ENCODE measurements at places on chromosomes 16 and 17. TPM values are rescaled to one million over a fixed set of nuclear protein-coding genes. Genes with fewer than 3 reads are reported as not detected.
A peak's percentile ranks its signal among the peaks of the same experiment; 100 is the strongest.

Gene KRTAP2-3
- total RNA-seq, result not detected

Gene CDK10
- total RNA-seq, result 77.0 TPM

Gene TP53TG3
- total RNA-seq, result not detected

Gene DHX40
- total RNA-seq, result 23.3 TPM

Gene NGFR
- total RNA-seq, result not detected

Gene TVP23A
- not detected for total RNA-seq

Gene PER1
- 55.7 TPM for total RNA-seq

DNA sequence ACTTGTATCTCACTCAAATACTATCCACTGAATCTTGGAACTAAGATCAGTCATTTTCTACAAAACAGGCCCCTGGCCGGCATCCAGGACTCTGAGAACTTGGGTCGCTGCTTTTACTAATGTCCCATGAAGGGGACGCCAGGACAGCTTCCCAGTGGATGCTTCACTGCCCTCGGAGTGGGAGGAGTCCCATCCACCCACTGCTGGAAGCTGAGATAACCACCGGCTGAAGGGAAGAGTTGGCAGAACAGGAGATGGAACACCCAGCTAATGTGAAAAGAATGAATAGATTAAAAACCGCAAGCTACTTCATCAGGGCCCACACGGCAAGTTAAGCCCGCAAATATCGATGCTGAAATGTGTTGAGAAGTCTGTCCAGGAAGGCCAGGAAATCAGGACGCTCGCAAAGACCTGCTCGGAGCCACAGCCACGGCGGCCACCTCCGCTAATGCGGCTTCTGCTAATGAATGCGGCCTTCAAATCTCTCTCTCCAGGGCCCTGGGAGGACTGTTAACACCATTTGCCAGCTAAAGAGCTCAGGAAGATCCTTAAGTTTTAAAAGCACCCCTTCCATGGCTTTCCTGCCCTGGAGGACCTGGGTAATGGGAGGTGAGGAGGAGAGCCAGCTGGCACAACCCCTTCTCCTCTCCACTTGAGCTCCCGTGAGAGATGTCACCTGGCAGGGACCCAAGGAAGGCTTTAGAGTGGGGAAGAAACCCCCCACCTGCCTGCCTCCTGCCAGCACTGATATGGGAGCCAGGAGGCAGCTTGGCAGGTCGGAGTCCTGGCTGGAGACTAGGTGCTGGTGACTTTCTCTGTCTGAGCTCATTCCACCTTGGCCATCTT lies 226.6 kb upstream of the RPL38 start:
- H3K4me1 ChIP-seq, result no peaks in the 10 kb centered on the region
- no peak overlapping the region for H3K27ac ChIP-seq
- no peak for DNase-seq
- no peak overlapping the region for H3K4me3 ChIP-seq
- peaks cover 5% of the 10 kb centered on the region for H3K27me3 ChIP-seq

DNA sequence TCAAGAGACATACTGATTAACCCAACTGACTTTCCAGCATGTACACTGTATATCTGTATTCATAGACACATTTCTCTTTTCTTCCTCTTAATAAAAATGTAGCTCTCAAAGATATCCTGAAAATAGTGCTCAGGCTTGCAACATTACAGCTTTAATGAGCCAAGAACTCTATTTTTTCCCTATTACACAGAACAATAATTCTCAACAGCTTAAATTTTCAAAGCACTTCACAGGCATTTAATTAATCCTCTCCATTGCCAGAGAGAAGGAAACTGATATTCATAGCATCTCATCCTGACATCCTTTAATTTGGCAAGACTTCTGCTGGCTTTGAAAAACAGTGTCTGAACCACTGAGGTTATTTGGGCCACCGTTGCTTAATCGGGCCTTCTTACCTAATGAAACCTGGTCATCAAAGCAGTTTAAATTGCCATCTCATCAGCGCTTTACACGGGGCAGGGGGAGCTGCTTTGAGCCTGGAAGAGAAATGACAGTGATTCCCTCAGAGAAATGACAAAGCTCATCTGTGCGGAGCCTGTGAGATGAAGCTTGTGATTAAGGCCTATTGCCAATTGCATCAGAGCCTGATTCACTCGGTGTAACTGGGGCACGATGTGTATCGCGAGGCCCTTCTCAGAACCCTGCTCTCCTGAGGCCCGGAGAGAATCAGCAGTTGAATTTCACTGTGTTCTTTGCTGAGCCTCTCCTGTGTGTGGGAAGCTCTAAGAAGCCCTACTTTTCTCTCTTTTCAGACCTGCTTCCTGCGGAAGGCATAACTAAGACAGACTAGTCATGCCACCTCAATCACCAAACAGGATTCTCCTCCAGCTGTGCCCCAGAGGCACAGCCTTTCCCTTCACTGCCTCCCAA lies 8.5 kb upstream of the SIAH1 start:
- no peak overlapping the region for H3K4me3 ChIP-seq
- no peaks in the 10 kb centered on the region for H3K4me1 ChIP-seq
- no peak for DNase-seq

GRCh38 chr16:83248735-83249463 lies 558.9 kb upstream of the HSBP1 start:
- H3K27me3 ChIP-seq, result no peaks in the 10 kb centered on the region
- no peak overlapping the region for H3K27ac ChIP-seq
- no peak overlapping the region for H3K4me3 ChIP-seq
- DNase-seq, result no peak
- no peaks in the 10 kb centered on the region for H3K36me3 ChIP-seq

DNA sequence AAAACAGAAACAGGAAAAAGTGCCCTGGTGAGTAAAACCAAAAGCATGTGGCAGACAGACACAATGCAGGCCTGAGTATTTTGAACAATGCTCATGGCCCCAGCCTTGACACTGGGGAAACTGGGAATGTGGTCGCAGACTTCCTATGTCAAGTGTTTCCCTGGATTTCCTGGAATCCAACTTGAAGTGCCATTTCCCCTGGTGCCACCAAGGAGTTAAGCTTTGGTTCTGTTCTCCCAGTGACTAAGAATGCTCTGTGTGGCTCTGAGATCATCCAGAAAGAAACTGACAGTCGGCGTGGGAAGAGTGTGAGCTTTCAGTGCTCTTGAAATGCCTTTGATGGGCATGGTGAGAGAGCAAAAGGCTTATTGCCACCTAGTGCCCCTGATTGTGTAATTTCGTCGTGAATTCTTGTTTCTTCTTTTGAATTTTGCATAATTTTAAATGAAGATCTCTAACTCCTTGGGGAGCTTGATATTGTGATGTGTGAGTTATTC lies 96.0 kb downstream of the YPEL2 start:
- H3K4me3 ChIP-seq, result no peak overlapping the region
- H3K4me1 ChIP-seq, result peaks cover 21% of the 10 kb centered on the region
- H3K27me3 ChIP-seq, result no peaks in the 10 kb centered on the region
- peak; percentile 59 for DNase-seq

DNA sequence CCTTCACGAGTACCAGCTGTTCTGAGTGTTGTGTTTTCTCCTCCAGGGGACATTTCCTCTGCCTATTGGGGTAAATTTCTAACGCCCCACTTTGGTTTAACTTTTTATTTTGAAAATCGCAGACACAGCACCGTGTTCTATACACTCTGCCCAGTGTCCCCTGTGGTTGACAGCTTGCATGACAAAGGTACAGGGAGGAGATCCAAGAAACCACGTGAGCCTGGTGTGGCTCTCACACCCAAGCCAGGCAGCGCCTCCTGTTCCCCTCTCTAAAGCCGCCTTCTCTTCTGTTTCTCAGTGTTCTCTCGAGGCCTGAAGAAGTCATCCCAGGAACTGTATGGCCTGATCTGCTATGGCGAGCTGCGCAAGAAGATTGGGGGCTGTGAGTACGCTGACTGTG lies 25.4 kb downstream of the CRAMP1 start:
- DNase-seq, result no peak
- H3K4me3 ChIP-seq, result no peak overlapping the region
- H3K4me1 ChIP-seq, result peaks cover 6% of the 10 kb centered on the region
- H3K36me3 ChIP-seq, result peaks cover 17% of the 10 kb centered on the region

- H3K27me3 ChIP-seq, result no peaks in the 10 kb centered on the region
- no peaks in the 10 kb centered on the region for H3K4me1 ChIP-seq
- no peak overlapping the region for H3K27ac ChIP-seq
- H3K36me3 ChIP-seq, result peaks cover 31% of the 10 kb centered on the region
Measured at GRCh38 chr17:3022197-3022596, 41.2 kb downstream of the OR1D5 start.

GRCh38 chr16:19842426-19843157 lies 42.1 kb downstream of the GPRC5B start:
- no peak overlapping the region for H3K4me3 ChIP-seq
- H3K4me1 ChIP-seq, result no peaks in the 10 kb centered on the region
- H3K27ac ChIP-seq, result no peak overlapping the region
- H3K36me3 ChIP-seq, result no peaks in the 10 kb centered on the region

GRCh38 chr17:47603830-47604597 lies 45.7 kb upstream of the KPNB1 start:
- H3K4me3 ChIP-seq, result no peak overlapping the region
- no peak overlapping the region for H3K27ac ChIP-seq
- no peak for DNase-seq
- H3K36me3 ChIP-seq, result peaks cover 7% of the 10 kb centered on the region
- H3K4me1 ChIP-seq, result no peaks in the 10 kb centered on the region

DNA sequence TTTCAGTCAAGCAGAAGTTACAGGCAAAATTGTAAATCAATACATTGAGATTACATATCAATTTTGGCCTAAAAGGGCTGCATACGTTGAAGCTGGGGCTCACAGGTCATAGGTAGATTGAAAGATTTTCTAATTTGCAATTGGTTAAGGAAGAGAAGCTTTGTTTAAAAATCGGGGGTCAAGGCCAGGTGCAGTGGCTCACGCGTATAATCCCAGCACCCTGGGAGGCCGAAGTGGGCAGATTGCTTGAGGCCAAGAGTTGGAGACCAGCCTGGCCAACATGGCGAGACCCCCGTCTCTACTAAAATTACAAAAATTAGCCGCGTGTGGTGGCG lies 68.4 kb downstream of the MARF1 start:
- no peak overlapping the region for H3K27ac ChIP-seq
- no peak overlapping the region for H3K4me3 ChIP-seq
- peaks cover 33% of the 10 kb centered on the region for H3K4me1 ChIP-seq
- H3K36me3 ChIP-seq, result peaks cover 61% of the 10 kb centered on the region
- H3K27me3 ChIP-seq, result no peaks in the 10 kb centered on the region
- no peak for DNase-seq

DNA sequence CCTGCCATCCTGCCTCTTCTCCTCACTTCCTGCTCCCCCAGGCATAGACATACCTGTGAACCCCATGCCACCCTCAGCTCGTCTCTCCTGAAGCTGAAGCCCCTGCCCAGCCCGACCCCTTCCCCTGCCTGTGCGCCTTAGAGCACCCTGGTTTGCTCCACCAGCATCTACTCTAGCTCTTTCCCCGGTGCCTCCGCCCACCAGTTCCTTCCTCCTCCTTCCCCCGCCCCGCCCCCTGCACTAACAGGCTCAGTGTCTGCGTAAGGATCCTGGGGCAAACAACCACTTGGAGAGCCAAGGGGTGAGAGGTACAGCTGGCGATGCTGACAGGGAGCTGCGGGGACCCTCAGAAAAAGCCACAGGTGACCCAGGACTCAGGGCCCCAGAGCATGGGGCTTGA lies 1.9 kb downstream of the GPR142 start:
- no peaks in the 10 kb centered on the region for H3K27me3 ChIP-seq
- no peak overlapping the region for H3K27ac ChIP-seq
- DNase-seq, result peak; percentile 49
- no peak overlapping the region for H3K4me3 ChIP-seq

GRCh38 chr16:56882077-56882800 lies 17.2 kb downstream of the SLC12A3 start:
- no peak overlapping the region for H3K27ac ChIP-seq
- H3K27me3 ChIP-seq, result no peaks in the 10 kb centered on the region
- no peaks in the 10 kb centered on the region for H3K4me1 ChIP-seq
- no peaks in the 10 kb centered on the region for H3K36me3 ChIP-seq

DNA sequence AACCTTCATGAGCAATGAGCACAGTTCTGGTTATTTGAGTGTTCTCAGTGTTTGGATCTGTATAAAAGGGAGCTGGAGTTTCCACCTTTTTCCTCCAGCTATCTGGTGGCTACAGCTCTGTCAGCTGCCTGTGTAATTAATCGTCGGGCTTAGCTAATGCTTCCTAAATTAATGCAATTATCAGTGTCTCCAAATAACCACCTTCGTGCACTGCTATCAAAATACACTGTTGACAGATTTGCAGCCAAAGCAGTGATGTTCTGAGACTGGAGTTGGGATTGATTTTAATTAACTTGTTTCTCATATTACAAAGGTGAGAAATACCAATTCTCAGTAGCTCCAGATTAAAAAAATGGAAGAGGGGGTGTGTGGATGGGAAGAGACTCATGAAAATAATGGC lies 325.8 kb downstream of the CBLN1 start:
- no peaks in the 10 kb centered on the region for H3K27me3 ChIP-seq
- no peak overlapping the region for H3K27ac ChIP-seq
- no peaks in the 10 kb centered on the region for H3K36me3 ChIP-seq
- no peak overlapping the region for H3K4me3 ChIP-seq

GRCh38 chr17:34220045-34220751 lies 34.9 kb upstream of the CCL2 start:
- DNase-seq, result no peak
- H3K4me3 ChIP-seq, result no peak overlapping the region
- H3K36me3 ChIP-seq, result no peaks in the 10 kb centered on the region
- H3K27me3 ChIP-seq, result peaks cover 30% of the 10 kb centered on the region

- peaks cover 1% of the 10 kb centered on the region for H3K36me3 ChIP-seq
- H3K27me3 ChIP-seq, result peaks cover 6% of the 10 kb centered on the region
- H3K4me1 ChIP-seq, result peaks cover 17% of the 10 kb centered on the region
- H3K27ac ChIP-seq, result no peak overlapping the region
- H3K4me3 ChIP-seq, result no peak overlapping the region
Measured at GRCh38 chr16:9135797-9136196, 44.4 kb downstream of the HAPSTR1 start.

GRCh38 chr17:57604771-57605674 lies 140.1 kb downstream of the CCDC182 start:
- DNase-seq, result peak; percentile 63
- no peaks in the 10 kb centered on the region for H3K27me3 ChIP-seq
- H3K4me3 ChIP-seq, result peak overlapping the region; percentile 61
- peaks cover 17% of the 10 kb centered on the region for H3K36me3 ChIP-seq
- peaks cover 86% of the 10 kb centered on the region for H3K4me1 ChIP-seq

DNA sequence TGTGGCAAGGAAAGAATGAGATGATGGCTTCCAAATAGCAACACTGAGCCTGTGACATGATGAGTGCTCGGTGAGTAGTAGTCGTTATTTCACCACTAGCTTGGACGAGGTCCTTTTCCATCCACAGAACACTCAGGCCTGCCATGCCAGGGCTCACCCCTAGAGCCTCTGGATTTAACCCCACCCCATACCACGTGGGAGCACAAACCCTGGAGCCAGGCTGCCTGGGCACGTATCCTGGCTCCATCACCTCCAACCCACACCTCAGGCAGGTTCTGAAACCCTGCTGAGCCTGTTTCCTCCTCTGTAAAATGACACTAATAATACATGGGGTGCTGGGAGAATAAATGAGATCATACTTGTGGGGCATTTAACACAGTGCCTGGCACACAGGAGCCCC lies 192.4 kb downstream of the KATNIP start:
- H3K27me3 ChIP-seq, result no peaks in the 10 kb centered on the region
- H3K27ac ChIP-seq, result no peak overlapping the region
- peaks cover 7% of the 10 kb centered on the region for H3K36me3 ChIP-seq
- no peak for DNase-seq

- H3K27ac ChIP-seq, result no peak overlapping the region
- no peak for DNase-seq
- peaks cover 17% of the 10 kb centered on the region for H3K4me1 ChIP-seq
- H3K36me3 ChIP-seq, result peaks cover 10% of the 10 kb centered on the region
- H3K4me3 ChIP-seq, result no peak overlapping the region
Measured at GRCh38 chr16:50037662-50038220, 12.7 kb downstream of the CNEP1R1 start.

GRCh38 chr17:73643001-73643851 lies 1.0 kb downstream of the SDK2 start:
- no peaks in the 10 kb centered on the region for H3K36me3 ChIP-seq
- peak overlapping the region; percentile 80 for H3K4me3 ChIP-seq

- peak overlapping the region; percentile 6 for H3K4me3 ChIP-seq
- peak overlapping the region; percentile 79 for H3K27ac ChIP-seq
- peaks cover 6% of the 10 kb centered on the region for H3K36me3 ChIP-seq
- peaks cover 27% of the 10 kb centered on the region for H3K4me1 ChIP-seq
Measured at GRCh38 chr16:87947356-87948118, 3.7 kb upstream of the BANP start.
